ENCODE measurements at places on chromosomes 3 and 15.

GRCh38 chr15:96323319-96324145 lies 7.0 kb upstream of the NR2F2 start:
- DNase-seq: no peak

DNA sequence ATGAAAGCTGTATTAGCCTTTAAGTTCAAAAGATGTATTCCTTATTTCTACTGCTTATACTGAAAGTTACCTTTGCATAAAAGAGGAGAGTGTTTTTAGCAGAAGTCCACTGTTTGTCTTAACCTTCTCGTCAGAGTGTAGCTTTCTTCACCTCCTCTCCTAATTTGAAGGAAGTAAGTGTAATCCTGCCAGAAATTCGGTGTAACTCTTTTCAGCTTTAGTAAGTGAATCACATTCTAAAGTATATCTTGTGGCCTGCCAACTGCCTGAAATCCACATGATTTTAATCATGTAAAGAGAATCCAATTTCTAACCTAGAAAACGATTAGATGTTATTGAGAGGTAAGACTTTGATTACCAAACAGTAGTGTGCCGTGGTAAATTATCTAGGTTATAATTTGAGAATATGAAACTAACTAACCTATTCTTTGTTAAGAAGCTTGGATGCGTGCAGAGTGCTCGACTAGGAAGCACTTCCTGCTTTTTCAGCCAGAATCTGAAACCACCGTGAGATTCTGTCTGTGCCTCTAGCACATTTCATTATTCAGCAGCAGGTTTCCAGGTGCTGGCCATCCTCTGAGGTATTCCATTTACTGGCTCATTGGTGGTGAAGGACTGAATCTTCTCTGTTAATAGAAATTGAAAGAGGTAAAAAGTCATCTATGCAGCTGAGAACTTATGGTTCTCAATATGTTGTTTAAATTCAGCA lies 7.5 kb downstream of the GYG1 start:
- no peak for DNase-seq

- DNase-seq: no peak
Measured at GRCh38 chr3:174667386-174667785, 191.7 kb upstream of the NAALADL2 start.

DNA sequence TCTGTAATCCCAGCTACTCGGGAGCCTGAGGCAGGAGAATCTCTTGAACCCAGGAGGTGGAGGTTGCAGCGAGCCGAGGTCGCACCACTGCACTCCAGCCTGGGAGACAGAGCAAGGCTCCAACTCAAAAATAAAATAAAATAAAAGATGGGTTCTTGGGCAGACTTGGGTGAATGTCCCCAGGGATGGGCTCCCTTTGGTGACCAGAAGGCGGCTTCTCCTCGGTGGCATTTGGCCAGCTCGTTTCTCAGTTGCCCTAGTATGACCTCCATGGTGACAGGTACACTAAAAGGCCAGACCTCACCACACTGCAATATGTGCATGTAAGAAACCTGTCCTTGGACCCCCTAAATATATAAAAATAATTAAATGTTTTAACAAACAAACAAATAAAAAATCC lies 76.0 kb upstream of the SNRPA1 start:
- no peak for DNase-seq

- DNase-seq: no peak
Measured at GRCh38 chr3:112005091-112005672, 6.5 kb downstream of the TAGLN3 start.

DNA sequence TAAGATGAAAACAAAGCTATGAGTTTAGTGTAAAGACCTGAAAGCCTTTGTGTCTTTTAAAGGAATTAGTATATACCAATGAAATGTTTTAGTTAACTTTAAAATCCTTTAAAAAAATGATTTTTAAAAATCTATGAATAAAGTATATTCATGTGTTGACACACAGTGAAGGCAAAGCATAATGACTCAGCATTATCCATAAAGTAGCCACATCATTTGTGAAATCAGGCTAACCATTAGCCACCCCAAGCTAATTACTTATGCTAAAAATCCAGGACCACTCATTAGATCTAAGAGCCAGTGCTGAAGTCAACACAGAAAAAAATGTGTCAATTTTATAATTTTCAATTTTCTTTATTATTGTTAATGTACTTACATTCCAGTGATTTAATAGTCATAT lies 310.2 kb downstream of the TBC1D5 start:
- DNase-seq: no peak

DNA sequence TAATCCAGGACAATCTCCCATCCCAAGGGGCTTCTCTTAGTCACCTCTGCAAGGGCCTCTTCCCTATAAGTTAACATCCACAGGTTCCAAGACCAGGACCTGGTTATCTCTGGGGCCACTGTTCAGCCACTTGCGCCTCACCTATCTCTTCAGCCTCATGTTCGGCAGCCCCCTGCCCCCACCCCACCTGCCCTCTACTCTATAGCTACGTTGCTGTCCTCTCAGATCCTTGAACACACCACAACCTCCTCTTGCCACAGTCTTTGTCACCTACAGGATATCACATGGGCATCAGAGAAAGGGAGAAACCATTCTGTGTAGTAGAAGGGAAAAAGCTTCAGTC lies 33.9 kb downstream of the SLC41A3 start:
- no peak for DNase-seq

GRCh38 chr3:31213869-31214486 lies 318.7 kb upstream of the STT3B start:
- DNase-seq: no peak

DNA sequence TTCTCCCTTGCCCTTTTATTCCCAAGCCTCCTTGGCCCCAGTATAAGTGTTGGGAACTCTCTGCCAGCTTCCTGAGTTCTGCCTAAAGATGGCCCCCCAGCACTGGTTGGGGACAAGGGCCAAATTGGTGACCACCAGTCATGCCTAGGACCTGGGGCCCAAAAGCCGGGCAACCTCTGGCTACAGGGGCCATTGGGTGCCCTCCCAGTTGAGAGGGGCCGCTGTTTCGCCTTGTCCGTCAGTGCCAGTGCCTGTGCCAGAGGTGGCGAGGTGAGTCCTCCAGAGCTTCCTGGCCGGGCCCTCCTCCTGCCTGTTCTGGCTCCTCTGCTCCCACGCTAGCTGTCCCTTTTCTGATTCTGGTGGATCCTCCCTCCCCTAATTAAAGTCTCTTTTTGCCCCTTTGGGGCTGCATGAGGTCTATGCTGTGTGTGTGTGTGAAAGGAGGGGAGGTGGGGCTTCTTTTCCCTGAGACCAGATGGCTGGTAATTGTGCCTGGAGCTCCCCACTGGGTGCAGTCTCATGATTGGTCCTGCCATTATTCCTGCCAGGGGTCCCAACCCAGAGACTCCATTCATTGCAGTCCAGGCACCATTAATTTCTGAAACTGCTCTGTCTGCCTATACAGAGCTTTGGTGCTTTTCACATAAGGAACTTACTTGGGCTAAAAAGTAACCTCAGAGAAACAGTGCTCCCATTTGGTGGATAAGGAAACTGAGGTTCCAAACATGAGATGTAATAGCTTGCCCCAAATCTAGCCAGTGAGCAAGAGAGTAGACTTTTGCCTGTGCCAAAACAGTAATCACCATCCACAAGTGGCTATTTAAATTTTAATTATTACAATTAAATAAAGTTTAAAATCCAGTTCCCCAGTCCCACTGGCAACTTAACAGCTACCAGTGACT lies 3.1 kb upstream of the TTLL3 start:
- no peak for DNase-seq
